ENCODE measurements at places on chromosomes 6 and 20.

- DNase-seq = no peak
Measured at GRCh38 chr20:22770241-22770800, 185.9 kb upstream of the FOXA2 start.

GRCh38 chr6:98560841-98561240, 273.5 kb upstream of the POU3F2 start:
- DNase-seq = no peak

DNA sequence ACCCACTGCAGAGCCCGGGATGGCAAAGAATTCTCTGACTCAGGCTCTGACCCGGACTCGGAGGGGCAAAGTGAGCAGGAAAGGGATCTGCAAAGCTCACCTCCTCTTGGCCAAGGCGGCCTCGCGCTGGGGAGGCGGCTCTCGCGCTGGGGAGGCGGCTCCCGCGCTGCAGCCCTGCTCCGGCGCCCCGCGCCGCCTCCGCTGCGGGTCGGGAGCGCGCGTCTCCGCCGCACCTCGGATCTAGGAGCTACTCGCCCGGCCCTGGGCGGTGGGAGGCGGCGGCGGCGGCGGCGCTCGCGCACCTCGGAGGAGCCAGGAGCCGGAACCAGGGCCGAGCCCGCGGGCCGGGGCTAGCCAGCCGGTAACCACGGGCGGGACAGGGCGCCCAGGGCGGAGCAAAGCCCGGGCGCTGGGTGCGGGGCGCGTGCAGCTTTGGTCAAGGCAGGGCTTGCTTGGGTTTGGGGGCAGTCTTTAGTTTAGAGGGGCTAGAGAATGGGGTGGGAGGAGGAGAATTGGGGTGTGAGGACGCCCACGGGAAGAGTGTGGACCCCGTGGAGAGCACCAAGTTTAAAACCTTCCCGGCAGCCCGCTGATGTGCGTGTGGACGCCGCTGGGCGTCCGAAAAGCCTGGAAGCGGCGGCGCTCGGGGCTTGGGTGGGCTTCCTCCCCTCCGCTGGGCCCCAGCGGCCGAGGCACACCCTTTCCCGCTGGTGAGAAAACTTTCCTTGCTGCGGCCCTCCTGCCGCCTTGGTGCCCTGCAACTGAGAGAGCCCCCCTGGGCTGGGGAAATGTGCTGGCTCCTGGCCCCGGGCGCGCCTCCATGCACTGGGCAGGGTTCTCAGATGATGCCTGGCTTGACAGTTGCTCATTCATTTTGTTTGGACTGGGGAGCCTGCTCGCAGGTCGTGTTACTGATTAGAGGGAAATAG, at the start of gene MRAP2:
Gene MRAP2 (plus strand): TSS at position 250 of the 929 bp plus-strand sequence. CDS start 21,547 bp downstream, outside the sequence.
- no peak for DNase-seq

DNA sequence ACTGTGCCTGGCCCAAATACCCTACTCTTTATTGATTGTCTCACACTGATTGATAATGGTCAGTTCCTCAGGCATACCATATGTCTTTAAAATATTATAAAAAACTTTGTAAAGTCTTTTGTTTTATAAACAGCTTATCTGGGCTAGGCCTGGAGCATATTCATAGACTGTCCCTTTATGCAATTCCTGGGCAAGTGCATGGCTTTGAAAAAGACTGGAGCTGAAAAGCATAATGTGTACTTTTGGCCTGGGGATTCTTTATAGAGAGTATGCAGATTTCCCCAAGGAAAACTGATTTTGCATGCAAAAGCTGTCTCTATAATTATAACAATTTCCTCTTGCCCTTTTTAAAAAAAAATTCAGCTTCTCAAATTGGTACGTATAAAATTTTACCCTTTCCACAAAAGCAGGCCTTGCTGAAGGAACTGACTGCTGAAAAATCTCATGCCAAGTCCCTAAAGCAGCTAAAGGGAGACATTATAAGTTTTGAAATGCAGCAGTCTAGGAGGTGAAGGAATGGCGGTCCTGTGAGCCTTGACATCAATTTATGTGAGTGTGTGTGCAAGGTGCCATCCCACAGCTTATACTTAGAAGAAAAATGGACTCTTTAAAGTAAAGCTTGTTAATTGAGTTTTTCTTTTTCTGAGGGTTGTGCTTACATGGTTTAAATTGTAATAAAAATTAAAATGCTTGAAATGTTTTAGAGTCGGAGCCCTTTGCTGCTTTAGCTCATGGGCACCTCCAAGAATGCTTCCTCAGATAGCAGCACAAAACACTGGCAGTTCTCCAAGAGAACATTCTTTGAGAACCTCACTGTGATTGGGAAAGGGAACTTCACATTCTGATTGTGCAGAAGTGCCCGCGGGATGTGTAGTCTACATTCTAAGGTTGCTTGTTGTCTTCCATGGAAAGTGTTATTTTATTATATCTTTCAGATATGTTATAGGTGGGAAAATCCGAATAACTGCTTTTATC, 43.9 kb downstream of the PLCB4 start:
- no peak for DNase-seq

DNA sequence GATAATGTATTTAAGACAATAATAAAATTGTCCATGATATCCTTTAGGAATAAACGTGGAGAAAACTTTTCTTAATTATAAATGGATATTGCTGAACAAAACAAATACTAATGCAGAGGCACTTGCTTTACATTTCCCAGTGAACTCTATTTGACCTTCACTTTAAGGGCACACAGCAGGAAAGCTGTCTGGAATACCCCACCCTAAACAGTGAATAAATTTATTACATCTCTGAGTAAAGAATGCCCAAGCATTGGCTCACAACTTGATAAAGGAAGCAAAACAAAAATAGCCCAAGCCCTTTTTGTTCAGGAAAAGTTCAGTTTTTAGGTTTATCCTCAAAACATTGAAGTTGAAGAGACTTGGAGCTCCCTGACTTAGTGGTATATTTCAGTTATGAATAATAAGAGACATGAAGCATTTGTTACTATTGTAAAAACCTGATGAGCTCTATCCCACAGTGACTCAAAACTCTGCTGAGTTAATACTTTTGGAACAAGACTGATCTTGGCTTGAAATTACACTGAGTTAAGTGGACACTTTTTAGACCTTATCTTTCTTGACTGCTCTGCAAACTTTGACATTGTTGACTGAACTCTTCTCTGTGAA, 353.9 kb downstream of the BCKDHB start:
- DNase-seq = no peak

- DNase-seq = no peak
Measured at GRCh38 chr6:47162793-47163192, 120.7 kb upstream of the ADGRF1 start.

DNA sequence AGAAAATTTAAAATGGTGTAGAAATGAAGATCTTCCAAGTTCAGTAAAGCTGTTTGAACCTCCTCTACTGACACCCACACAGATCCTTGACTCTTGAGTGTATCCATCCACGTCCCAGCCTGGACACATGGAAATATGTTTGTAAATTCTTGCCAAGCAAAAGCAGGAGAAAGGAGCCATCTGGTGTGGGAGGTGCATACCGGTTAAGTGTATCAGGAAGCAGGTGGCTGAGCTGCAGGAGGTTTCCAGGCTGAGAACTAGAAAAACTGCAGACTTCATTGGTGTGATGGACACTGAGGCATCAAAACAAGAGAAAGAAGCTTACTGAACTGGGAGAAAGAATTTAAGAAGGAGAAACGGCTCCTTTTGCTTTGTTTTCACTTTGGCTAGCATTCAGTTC, 229.9 kb upstream of the GRIK2 start:
- no peak for DNase-seq

GRCh38 chr20:24911461-24911860, 37.6 kb upstream of the CST7 start:
- no peak for DNase-seq

DNA sequence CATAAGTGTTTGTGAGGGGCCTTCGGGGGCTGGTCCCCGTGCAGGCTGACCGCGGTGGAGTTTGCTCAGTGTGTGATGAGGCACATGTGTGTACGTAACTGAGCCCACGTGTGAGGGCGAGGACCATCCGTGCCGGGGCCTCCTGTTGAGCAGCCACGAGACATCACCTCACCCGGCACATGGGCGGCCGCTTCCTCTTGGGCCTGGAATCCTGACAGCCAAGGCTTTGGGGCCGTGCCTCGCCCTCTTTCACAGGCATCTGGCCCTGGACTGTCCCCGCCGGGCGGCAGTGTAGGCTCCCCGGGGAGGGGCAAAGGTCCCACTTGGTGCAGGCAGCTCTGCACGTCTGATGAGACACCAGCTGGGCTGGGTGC, 202.3 kb downstream of the DLL1 start:
- DNase-seq = no peak

GRCh38 chr6:35043381-35044130, 97.6 kb downstream of the TCP11 start:
- no peak for DNase-seq

DNA sequence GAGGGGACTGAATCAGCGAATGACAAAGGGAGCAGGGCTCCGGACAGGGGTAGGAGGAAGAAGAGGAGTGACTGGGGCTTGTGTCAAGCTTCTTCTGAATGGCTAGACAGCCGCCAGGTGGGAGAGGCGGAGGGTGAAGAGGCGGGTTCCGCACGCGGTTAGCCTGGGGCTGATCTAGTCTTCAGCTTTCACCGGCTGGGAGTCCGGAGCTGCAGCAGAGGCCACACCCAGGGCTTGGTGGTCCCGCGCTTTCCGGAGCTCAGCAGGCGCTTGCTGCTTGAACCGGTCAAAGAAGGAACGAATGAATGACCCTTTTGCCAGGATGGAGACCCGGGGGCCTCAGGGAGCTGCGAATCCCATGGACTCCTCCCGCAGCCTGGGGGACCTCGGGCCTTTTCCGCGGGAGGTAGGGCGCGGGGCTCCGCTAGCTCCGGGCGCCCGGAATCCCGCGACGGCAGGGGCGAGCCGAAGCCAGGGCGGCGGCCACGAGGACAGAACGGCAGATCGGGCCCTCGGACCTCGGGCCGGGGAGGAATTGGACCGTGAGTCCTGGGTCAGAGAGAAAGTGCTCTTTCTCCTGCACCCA, at the start of gene C6orf141:
Gene C6orf141 (plus strand): TSS at position 177 of the 586 bp plus-strand sequence. CDS start 125 bp downstream, at position 302.
- no peak for DNase-seq

GRCh38 chr20:2800521-2801285, at the start of gene CPXM1:
Gene CPXM1 (minus strand): TSS chr20:2800627. CDS start chr20:2800572, 55 bp downstream.
- no peak for DNase-seq

DNA sequence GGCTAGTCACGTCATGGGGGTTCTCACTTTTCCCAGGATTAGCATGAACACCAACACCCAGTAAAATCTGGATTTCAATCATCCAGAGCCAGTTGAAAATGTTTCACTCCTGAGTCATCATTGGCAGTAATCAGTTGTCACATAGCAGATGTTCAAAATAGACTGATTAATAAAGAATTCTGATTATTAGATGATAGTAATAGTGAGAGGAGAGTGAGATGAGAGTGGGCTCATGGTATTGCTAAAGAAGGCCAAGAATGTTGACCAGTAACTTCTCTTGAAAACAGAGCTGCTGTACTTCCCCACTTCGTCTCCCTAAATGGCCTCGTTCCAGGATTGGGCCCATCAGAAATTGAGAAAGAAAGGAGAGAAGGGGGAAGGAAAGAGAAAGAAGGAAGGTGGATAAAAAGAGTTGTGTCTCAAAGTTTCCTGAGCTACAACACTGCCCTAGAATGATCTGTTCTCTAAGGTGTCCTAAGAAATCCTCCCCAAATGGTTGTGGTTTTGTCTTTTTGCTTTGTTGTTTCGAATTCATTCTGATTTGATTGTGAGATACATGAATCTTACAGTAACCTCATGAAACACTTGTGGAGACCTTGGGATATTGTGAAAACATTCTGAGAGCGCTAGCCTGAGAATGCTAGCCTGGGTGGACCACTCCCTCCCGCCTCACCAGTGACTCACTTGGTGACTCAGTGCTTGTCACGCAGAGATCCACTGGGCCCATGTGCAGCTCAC, 502.2 kb upstream of the JARID2 start:
- peak; percentile 81 for DNase-seq

- DNase-seq = no peak
Measured at GRCh38 chr6:64948261-64948660, 758.8 kb downstream of the EYS start.

- no peak for DNase-seq
Measured at GRCh38 chr6:20447581-20448132, 46.0 kb downstream of the E2F3 start.

- no peak for DNase-seq
Measured at GRCh38 chr20:35506872-35507638, 22.4 kb downstream of the C20orf173 start.

GRCh38 chr20:32839982-32840285, 18.8 kb upstream of the EFCAB8 start:
- DNase-seq = no peak

DNA sequence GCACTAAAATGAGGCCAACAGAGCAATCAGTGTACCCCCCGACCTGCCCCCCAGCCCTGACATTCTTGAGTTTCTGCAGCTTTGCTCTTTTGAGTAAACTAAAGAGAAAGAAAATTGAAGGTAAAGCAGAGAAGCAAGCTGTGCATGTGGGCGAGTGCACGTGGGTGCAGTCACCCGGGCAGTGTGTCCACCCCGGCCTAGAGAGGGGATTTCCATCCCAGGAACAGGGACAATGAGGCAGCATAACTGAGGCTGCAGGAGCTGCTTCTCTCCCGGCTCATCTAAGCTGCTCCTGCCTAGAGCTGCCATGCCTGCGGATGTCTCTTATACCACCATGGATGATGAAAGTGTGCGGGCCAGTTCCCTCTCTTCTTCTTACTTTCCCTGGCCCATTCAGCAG, 16.8 kb downstream of the CASS4 start:
- no peak for DNase-seq

GRCh38 chr6:47681201-47681990, 17.0 kb upstream of the ADGRF4 start:
- no peak for DNase-seq
